ENCODE measurements at places on chromosomes 2 and 18.
A peak's percentile ranks its signal among the peaks of the same experiment; 100 is the strongest.

DNA sequence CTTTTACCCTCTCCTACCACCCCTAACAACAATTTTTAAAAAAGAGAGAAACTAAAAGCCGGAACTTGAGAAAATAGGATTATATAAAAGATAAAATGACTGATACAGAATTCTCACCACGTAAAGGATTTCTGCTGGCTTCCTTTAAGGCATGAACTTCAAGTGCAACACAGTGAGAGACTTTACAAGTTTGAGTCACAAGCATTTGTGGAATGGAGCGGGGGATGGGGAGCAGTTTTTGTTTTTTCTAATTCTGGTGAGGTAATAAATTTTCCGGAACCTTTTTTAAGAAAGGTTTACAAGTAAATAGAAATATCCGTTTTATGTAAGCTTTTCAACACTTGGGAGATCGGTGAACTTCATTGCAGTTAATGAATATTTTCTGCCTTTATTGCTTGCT, 1.8 kb upstream of the CDH2 start:
- no peaks in the 10 kb centered on the region for H3K36me3 ChIP-seq
- peak; percentile 16 for DNase-seq
- H3K4me1 ChIP-seq: peaks cover 21% of the 10 kb centered on the region
- H3K27ac ChIP-seq: no peak overlapping the region
- peaks cover 1% of the 10 kb centered on the region for H3K27me3 ChIP-seq
- peak overlapping the region; percentile 98 for H3K4me3 ChIP-seq

GRCh38 chr2:96770442-96771202, 9.9 kb downstream of the CNNM4 start:
- DNase-seq: no peak
- H3K27me3 ChIP-seq: no peaks in the 10 kb centered on the region
- H3K36me3 ChIP-seq: no peaks in the 10 kb centered on the region
- H3K27ac ChIP-seq: no peak overlapping the region

- no peak for DNase-seq
- no peaks in the 10 kb centered on the region for H3K27me3 ChIP-seq
- no peak overlapping the region for H3K27ac ChIP-seq
- peaks cover 10% of the 10 kb centered on the region for H3K4me1 ChIP-seq
- no peaks in the 10 kb centered on the region for H3K36me3 ChIP-seq
Measured at GRCh38 chr2:127807678-127808353, 3.2 kb downstream of the WDR33 start.

GRCh38 chr18:13308369-13308768, 89.8 kb downstream of the LDLRAD4 start:
- H3K4me3 ChIP-seq: no peak overlapping the region
- no peaks in the 10 kb centered on the region for H3K27me3 ChIP-seq
- DNase-seq: no peak
- H3K4me1 ChIP-seq: no peaks in the 10 kb centered on the region

DNA sequence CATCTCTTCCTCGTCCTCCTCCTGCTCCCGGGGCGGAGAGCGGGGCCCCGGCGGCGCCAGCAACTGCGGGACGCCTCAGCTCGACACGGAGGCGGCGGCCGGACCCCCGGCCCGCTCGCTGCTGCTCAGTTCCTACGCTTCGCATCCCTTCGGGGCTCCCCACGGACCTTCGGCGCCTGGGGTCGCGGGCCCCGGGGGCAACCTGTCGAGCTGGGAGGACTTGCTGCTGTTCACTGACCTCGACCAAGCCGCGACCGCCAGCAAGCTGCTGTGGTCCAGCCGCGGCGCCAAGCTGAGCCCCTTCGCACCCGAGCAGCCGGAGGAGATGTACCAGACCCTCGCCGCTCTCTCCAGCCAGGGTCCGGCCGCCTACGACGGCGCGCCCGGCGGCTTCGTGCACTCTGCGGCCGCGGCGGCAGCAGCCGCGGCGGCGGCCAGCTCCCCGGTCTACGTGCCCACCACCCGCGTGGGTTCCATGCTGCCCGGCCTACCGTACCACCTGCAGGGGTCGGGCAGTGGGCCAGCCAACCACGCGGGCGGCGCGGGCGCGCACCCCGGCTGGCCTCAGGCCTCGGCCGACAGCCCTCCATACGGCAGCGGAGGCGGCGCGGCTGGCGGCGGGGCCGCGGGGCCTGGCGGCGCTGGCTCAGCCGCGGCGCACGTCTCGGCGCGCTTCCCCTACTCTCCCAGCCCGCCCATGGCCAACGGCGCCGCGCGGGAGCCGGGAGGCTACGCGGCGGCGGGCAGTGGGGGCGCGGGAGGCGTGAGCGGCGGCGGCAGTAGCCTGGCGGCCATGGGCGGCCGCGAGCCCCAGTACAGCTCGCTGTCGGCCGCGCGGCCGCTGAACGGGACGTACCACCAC, 2.1 kb downstream of the GATA6 start:
- H3K4me1 ChIP-seq: peaks cover 41% of the 10 kb centered on the region
- H3K27ac ChIP-seq: peak overlapping the region; percentile 87
- no peak for DNase-seq
- peak overlapping the region; percentile 83 for H3K4me3 ChIP-seq
- H3K36me3 ChIP-seq: peaks cover 9% of the 10 kb centered on the region
- H3K27me3 ChIP-seq: peaks cover 13% of the 10 kb centered on the region

DNA sequence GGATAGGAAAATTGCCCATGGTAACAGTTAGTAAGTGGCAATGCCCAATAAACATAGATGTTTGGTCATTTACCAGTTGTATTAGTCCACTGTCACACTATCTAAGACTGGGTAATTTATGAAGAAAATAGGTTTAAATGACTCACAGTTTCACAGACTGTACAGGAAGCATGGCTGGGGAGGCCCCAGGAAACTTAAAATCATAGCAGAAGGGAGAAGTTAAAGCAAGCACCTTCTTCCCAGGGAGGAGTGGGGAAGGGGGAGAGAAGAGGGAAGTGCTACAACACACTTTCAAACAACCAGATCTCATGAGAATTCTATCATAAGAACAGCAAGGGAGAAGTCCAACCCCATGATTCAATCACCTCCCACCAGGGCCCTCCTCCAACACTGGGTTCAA, 23.4 kb downstream of the NR4A2 start:
- no peak for DNase-seq
- peaks cover 2% of the 10 kb centered on the region for H3K27me3 ChIP-seq
- H3K4me3 ChIP-seq: no peak overlapping the region
- no peak overlapping the region for H3K27ac ChIP-seq
- no peaks in the 10 kb centered on the region for H3K4me1 ChIP-seq
- H3K36me3 ChIP-seq: no peaks in the 10 kb centered on the region

DNA sequence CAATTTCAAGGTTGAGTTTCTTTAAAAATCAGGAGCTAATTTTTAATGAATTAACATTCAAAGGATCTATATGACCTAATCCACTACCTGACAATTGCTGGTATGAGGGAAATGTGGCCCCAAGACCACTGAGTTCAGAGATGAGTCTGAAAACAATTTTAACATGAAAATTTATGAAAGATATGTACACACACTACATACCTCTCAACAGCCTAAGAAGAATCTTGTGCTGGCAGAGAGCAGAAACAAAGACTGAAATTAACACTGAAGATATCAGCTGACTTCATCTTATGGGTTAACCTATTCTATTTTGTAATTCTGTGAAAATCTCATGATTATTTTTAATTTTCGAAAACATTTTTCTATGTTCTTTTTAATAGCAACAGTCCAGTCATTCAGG, 1.7 kb downstream of the FAP start:
- no peaks in the 10 kb centered on the region for H3K27me3 ChIP-seq
- no peaks in the 10 kb centered on the region for H3K36me3 ChIP-seq
- DNase-seq: no peak
- H3K4me3 ChIP-seq: no peak overlapping the region
- no peak overlapping the region for H3K27ac ChIP-seq
- peaks cover 19% of the 10 kb centered on the region for H3K4me1 ChIP-seq

DNA sequence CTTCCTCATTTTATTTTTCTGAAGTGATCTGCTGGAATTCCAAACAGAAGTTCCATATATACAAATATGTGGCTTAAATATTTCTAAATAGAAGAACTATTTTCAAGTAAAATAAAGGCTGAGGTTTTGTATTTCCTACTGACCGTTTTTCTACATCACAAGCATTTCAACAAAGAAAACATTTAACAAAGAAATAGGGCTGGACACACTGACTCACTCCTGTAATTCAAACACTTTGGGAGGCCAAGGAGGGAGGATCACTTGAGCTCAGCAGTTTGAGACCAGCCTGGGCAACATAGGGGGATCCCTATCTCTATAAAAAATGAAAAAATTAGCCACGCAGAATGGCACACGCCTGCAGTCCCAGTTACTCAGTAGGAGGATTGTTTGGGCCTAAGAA, 44.6 kb downstream of the TANK start:
- peaks cover 2% of the 10 kb centered on the region for H3K36me3 ChIP-seq
- H3K4me1 ChIP-seq: peaks cover 36% of the 10 kb centered on the region
- no peaks in the 10 kb centered on the region for H3K27me3 ChIP-seq
- DNase-seq: no peak
- H3K4me3 ChIP-seq: no peak overlapping the region

Measured in endothelial cell of umbilical vein (primary cell).